Breast epithelium (tissue), 4 donors: ENCODE measurements at places on chromosomes 6 and 20. TPM values are rescaled to one million over a fixed set of nuclear protein-coding genes. Genes with fewer than 3 reads are reported as not detected.

- DNase-seq: no peak
Observed at GRCh38 chr20:53826597-53827291, 233.1 kb upstream of the ZNF217 start.

- no peak for DNase-seq
Observed at GRCh38 chr6:145544041-145544440, 191.3 kb downstream of the EPM2A start.

DNA sequence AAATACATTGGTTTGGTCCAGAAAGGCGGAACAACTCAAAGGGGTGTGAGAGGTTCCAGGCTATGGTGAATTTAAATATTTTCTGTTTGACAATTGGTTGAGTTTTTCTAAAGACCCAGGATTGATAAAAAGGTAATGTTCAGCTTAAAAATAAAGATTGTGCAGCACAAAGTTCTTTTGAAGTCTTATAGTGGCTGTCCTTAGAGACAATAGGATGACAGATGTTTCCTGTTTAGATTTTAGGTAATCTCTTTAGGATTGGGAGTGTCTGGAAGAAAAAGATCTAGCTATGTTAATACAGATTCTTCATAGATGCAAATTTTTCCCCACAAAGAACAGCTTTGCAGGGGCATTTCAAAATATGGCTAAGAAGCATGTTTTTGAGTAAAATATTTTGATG is 119.7 kb downstream of the GRIK2 start:
- no peak for DNase-seq

GRCh38 chr6:136315594-136315993 is 25.9 kb upstream of the BCLAF1 start:
- DNase-seq: no peak

GRCh38 chr20:60867589-60867988 is 384.5 kb upstream of the CDH4 start:
- DNase-seq: no peak

- no peak for DNase-seq
Observed at GRCh38 chr6:106858653-106859092, 115.9 kb downstream of the CD24 start.

DNA sequence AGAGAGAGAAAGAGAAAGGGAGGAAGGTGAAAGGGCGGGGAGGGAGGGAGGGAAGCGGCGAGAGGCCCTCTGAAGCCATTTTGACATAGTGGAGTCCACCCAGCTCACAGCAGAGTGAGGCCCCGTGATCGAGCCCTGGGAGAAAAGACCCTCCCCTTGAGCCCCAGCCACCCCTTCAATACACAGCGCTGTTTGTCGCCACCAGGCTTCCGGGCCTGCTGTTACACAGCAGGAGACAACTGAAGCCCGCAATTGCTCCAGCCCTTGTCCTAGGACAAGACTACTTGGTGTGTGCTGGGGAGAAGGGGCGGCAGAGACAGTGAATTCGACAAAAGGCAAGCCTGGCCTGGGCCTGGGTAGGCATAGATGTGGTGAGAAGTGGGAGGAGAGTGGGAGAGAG is 67.3 kb downstream of the PRR18 start:
- no peak for DNase-seq

Gene DTNBP1
- total RNA-seq: 22.0 TPM

Gene RCAN2
- 5.9 TPM for total RNA-seq

Gene TRIM38
- total RNA-seq: 16.2 TPM

Gene HLA-DQB1
- total RNA-seq: 5.4 TPM

Gene GRIK2
- 1.1 TPM for total RNA-seq
